ENCODE measurements at places on chromosomes 7 and 10.

DNA sequence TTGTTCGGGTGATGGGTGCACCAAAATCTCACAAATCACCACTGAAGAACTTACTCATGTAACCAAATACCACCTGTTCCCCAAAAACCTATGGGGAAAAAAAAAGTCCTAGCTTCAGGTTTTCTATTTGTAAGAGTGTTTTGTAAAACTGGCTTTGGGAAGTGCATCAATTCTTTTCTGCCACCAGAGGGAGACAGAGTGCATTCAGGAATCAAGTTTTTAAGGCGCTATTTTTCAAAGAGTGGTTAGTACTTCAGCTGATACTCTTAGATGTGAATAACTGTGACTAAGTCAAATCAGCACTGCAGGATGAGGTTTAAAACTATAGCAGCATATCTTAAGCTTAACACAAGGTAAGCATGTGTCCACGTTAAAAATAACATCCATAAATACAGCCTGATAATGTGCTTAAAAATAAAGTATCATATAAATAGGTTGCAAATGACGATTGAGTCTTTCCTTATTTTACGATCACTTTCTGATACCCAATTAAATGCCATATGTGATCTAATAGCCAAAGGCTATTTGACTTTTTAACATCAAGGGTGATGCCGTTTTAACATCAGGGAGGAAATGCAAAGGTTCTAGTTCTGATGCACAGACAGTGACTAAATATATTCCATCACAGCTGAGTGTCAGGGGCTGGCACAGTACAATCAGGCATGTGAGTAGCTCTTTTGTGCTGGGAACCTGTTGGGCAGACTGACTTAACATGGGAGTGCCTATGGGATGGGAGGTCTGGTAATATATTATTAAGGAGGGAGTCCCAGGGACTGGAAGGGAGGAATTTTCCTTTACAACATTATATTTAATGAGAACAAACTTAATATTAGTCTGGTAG is 10.6 kb upstream of the LYZL2 start:
- no peak for DNase-seq

GRCh38 chr7:101547022-101547915 is 81.8 kb downstream of the MYL10 start:
- DNase-seq, result peak; percentile 16

DNA sequence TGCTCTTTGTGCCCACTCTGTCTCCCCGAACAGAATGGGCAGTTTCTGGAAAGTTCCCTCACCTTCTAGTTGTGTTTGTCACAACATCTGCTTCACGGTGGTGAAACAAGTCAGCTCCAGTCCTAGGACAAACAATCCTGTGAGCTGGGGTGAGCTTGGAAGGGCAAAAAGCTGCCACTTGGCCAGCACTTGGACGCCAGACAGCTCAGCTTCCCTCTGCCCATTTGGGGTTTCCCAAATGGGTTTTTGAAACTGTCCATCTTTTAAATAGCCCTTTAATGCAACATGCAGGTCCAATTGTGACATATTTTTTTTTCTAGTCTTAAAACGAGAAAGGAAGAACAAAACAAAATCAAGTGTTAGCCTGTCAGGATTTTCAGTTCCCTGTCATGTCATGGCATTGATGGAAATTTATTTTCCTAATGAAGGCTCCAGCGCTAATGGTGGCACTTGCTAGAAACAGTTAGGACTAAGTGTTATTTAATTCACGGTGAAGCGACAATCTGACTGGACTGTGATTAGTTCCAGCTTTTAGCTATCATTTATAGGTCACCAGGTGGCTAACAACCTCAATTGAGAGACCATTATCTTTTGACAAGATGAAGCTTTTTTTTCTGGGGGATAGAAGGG is 181.7 kb downstream of the MYOF start:
- no peak for DNase-seq

GRCh38 chr7:90383861-90384260 is 19.4 kb upstream of the CLDN12 start:
- no peak for DNase-seq

DNA sequence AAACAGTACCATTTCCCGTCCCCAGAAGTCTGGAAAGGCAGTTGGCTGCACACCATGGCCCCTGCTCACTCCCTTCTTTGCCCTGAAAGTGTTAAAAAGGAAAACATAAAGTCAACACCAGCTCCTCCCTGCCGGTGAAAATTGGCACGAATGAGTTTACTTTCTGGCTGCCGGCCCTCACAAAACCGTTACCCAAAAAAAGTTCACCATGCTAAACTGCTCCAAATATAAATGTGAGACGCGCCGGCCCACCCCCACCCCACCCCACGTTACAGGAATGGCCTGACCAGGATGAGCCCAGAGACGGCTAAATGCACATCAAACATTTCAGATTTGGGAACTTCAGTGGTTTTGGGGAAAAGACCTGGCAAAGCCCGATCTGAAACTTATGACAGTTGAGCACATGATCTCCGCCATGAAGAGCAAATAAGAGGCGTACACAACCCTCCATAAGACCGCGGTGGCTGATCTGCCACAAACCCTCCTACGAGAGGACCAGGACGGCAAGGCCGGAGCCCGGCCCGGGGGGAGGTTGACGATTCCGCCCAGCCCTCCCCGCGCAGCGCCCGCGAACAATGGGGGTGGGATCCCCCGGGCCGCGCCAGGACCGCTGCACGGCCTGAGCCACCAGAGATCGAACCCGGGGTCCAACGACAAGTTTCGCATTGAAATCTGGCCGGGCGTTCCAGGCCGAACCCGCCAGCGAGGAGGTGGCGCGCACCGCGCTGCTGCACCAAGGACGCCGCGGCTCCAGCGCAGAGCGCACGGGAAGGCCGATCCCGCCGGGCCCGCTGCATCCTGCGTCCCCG is 952 bp downstream of the DIP2C start:
- DNase-seq, result peak; percentile 69

DNA sequence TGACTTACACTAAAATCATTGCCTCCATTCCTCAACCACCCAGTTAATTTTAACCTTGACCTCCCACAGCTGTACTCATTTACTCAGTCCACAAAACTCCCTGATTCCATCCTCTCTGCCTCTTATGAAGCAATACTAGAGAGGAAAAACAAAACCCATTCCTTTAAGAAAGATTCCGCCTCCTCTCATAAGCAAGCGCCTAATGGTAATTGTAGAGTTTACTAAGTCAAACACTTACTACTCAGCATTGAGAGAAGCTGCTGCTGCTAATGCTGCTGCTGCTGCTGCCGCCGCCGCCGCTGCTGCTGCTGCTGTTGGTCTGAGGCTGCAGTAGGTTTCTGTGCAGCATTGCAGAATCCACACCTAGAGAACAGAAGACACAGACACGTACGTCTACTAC is 2.1 kb upstream of the ADD3 start:
- DNase-seq, result peak; percentile 43

- no peak for DNase-seq
These were observed 22.6 kb downstream of the ZNRF2 start for GRCh38 chr7:30306976-30307375.

GRCh38 chr10:31820096-31820495 is 108.5 kb downstream of the ARHGAP12 start:
- DNase-seq, result no peak

DNA sequence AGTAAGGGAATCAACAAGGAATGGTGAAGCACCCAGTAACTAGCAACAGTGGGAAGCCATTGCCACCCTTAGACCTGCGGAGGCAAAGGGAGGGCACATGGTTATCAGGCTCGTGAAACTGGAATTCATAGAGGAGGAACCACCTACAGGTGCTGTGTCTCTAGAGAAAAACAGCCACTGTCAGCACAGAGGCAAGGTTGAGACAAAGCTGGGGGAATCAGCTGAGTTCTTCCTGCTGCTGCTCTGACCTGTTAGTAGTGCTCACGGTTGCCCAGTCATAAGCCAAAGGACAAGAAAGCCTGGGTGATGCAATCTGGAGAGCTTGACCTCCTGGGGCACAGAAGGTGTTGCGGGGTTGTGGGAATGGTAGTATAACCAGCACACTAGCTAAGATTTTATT is 110.1 kb downstream of the TPST1 start:
- no peak for DNase-seq

GRCh38 chr7:140920745-140921144 is 4.0 kb downstream of the BRAF start:
- DNase-seq, result no peak

GRCh38 chr7:816751-817671 is 15.3 kb upstream of the SUN1 start:
- DNase-seq, result no peak

- no peak for DNase-seq
These were observed 72.1 kb upstream of the NANOS1 start for GRCh38 chr10:118957443-118957825.
